ENCODE measurements at places on chromosomes 2 and 18. TPM values are rescaled to one million over a fixed set of nuclear protein-coding genes. Genes with fewer than 3 reads are reported as not detected.

TMEM198 gene
- total RNA-seq = 5.7 TPM

UBXN2A gene
- 4.0 TPM for total RNA-seq

COL4A4 gene
- 2.3 TPM for total RNA-seq

FIGN gene
- 4.0 TPM for total RNA-seq

KCNE4 gene
- total RNA-seq = 4.6 TPM

PLB1 gene
- 12.9 TPM for total RNA-seq

MDH1 gene
- 61.2 TPM for total RNA-seq

VIT gene
- total RNA-seq = 0.99 TPM

SERPINB10 gene
- total RNA-seq = not detected

Data from body of pancreas (tissue), 4 donors.